ENCODE measurements at places on chromosomes 2 and 18.

- DNase-seq = no peak
These were observed 345.7 kb upstream of the SPRED2 start for GRCh38 chr2:65778137-65778536.

GRCh38 chr18:47391665-47392064, 140.2 kb upstream of the SKOR2 start:
- DNase-seq = no peak

DNA sequence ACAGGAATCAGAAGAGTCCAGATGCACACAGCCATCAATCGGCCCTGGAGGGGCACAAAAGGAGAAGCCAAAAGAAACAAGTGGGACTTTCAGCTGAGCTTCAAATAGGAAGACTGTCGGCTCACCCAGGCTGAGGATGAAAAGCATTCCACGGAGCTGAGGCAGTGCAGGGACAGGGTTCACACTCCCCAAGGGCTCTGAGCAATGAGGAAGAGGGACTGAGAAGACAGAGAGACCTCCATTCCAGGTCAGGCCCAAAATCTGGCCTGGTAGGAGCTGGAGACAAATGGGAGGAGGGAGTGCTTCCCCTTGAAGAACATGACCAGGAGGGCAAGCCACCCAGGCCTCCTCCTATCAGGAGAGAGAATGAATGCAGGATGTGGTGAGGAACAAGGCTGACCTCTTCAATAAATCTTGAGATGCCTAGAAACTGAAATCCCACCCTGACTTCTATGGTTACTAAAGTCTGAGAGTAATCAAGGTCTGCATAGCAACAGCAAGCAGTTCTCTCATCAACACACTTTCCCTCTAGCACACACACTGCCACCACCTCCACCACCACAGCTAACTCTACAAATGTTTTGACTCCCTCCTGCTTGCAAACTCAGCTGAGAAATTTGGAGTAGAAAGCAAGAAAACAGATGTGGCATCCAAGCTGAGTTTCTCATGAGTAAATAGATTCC, 434.4 kb downstream of the TNS1 start:
- DNase-seq = no peak

DNA sequence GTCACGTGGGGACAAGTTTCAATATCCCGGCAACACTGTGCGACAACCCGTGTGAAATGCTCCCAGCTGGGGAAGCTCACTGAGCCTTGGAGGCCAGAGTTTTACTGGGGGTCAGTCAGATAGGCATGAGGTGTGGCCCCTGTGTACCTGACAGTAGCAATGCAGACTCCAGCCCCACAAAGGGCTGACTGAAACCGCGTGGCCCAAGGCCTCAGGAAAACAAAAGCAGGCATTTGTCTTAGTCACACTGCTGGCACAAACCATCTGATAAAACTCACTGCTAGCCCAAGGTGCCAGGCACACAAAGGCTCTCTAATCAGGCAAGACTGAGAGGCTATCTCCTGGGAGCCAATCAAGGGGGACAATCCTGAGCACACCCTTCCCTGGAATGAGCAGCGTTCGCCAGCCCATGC, 786.6 kb upstream of the RAB6C start:
- DNase-seq = no peak

- DNase-seq = no peak
These were observed 260.0 kb upstream of the NRXN1 start for GRCh38 chr2:51291762-51292551.

DNA sequence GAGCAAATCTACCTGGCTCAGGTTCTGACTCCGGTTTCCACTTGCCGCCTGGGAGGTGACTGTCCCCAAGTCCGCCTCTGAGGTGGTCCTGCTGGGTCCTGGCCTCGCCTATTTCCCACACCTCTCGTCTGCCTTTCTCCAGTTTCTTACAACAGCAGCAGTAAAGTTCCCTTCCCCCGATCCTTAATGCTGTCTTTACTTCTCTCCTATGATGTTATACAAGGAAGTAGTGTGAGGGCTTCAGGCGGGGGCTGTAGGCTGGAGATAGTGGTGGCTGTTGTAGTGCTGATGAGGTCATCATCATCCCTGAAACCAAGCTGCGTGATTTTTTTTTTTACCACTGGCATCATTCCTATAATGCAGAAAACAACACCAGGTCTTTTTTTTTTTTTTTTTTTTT, 18.9 kb downstream of the TGIF1 start:
- no peak for DNase-seq

DNA sequence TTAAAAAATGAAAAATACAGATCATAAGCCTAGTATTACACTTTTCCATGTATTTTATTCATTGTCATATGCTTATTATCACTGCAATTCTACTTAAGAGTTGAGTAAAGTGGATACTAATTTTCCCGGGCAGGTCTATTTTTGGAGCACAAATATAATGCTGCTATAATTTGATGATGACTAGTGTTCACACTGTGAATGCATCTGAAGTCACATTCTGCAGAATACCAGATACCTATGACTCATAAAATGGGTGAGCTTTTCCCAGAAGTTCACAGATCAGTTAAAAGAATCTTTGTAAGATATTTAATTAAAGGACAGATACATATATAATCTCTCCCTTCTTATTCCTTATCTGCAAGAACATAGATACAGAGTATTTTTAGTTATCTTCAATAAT, 79.8 kb upstream of the MC4R start:
- DNase-seq = no peak

GRCh38 chr2:237475704-237476141, 11.3 kb upstream of the MLPH start:
- DNase-seq = peak; percentile 4

- no peak for DNase-seq
These were observed 2.9 kb upstream of the MEIS1 start for GRCh38 chr2:66431846-66432587.

- DNase-seq = no peak
These were observed 222.9 kb downstream of the HDAC4 start for GRCh38 chr2:239177908-239178307.

GRCh38 chr2:121664086-121664485, 14.8 kb upstream of the CLASP1 start:
- no peak for DNase-seq

GRCh38 chr2:99886418-99886817, 256.0 kb downstream of the AFF3 start:
- DNase-seq = no peak

DNA sequence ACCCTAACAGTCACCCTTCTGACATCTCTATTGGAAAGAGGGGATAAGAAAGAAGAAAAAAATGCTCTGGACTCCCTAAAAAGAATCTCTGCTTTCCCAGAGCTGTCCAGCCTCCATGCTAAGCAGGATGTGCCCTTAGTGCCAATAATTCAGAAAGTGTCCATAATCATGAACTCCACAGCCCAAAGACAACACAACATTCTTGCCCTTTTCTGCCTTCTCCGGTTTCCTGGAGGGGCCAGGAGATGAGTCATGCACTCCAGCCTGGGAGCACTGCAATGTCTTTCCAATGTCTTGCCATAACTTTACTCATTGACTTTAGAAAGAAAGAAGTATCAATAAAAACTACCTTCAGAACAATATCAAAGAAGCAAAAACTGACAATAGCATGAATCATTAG, 44.0 kb downstream of the KLF7 start:
- DNase-seq = no peak

DNA sequence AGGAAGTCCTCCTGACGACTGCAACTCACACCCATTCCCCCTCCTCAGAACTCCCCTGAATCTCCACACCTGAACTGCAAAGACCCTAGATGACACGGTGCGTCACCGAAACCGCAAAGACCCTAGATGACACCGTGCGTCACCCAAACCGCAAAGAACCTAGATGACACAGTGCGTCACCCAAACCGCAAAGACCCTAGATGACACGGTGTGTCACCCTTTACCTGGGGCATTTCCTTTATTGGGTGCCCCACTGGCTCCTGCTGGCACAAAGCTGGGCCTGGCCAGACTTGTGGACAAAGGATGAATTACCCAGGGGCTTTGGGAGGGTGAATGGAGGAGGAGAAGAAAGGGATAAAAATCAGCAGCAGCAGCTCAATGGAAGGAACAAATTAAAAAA, 123.8 kb downstream of the CELF4 start:
- no peak for DNase-seq

DNA sequence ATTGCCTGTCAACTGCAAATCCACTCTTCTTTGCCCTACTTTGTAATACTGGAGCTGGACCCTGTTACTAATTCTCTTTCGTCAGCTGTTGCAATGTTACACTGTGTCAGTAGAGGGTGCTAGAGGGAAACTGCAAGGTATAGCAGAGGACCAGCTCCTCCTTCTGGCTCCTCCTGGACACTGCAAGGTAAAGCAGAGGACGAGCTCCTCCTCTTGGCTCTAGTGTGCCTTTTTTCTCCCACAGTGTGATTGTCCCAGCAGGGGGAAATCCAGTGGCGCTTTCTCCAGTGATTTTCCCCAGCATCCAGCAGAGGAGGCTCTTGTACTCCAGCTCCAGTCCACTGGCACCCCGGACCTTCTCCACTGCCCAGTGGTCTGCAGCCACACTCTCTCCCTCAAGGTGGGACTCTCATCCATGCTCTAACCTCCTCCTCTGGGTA, 95.6 kb downstream of the CAPN13 start:
- peak; percentile 92 for DNase-seq

- no peak for DNase-seq
These were observed 384.0 kb downstream of the STK39 start for GRCh38 chr2:167863377-167863776.

DNA sequence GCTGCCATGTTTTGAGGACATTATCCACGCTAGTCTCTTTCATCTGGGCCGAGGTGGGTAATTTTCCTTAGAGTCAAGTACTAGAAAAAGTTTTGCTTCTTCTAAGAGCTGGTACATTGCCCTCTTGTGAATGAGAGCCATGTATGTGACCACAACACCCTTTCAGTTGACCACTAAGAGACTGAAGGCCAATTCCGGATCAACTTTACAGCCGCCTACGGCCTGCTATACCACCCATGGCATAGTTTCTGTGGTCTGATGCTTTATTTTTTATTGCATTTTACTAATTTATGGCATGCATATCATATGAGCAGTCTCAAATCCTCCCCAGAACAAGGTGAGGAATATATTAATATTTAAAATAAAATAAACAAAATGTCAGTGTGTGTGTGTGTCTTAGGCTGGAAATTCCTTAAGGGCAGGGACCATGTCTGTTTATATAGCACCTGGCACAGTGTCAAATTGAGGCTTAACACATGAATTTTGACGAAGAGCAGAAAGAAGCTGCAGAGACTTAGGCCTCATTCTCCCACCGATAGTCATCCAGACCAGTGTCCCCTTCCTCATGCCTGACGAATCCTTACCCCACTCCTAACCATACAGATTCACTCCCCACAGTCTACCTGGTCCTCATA, 35.4 kb downstream of the PSD4 start:
- no peak for DNase-seq

- no peak for DNase-seq
These were observed 129.2 kb upstream of the CYP26B1 start for GRCh38 chr2:72276876-72277275.

DNA sequence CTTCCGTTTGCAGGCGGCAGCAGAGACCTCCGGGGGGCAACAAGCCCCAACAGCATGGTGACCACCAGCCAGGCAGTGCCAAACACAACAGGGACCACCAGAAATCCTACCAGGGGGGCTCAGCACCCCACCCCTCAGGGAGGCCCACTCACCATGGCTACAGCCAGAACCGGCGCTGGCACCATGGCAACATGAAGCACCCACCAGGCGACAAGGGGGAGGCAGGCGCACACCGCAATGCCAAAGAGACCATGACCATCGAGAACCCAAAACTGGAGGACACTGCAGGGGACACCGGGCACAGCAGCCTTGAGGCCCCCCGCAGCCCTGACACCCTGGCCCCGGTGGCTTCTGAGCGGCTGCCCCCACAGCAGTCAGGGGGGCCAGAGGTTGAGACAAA, 192.9 kb downstream of the SMAD7 start:
- DNase-seq = no peak

DNA sequence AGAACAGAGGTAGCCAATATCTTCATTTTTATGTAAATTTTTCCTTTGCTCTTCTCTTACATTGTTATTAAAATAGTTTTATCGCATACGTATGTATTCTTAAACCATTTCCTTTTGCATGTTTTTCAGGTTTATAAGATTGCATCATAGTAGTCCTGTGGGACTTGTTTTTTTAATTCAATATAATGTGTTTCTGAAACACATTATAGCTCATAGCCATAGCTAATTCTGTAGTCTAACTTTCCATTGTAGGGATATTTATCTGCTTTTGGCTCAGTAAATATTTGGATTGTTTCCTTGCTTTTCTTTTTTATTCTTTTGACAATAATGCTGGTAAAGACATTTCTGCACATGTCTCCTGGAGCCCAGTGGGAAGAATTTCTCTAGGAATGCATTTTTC, 484.3 kb downstream of the PTPRM start:
- no peak for DNase-seq

DNA sequence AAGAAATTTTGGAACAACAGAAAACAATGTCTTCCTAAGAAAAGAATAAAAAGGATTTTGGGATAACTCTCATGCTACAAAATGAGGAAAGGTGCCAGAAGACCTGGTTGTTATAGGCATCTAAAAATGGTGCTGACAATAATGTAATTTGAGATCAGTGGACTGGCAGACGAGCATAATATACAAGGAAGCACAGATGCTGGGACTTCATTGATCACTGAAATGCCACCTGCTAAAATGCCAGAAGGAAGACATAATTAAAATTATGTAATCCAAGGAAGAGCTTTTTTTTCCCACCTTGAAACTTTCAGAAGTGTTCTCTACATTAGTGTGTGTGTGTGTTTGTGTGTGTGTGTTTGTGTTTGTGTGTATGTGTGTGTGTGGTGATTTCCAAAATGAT, 535.9 kb downstream of the XIRP2 start:
- no peak for DNase-seq

DNA sequence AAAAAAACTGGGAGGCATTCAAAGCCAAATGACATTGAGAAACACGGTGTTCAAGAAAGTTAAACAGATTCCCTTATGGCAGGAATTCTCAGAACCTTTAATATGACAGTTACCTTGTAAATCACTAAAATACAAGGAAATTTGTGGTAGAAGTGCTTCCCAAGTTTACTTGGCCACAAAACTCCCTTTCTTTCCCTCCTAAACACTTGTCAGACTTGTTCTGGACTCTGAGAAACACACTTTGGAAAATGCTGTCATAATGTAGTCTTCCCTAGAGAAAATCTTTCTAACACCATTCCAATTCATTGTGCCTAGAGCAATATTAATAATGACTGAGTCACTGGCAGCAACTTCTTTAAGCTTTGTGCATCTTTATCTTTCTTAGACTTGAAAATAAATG, 140.4 kb downstream of the ANKRD44 start:
- no peak for DNase-seq

- no peak for DNase-seq
These were observed 110.5 kb downstream of the KLF7 start for GRCh38 chr2:207055257-207055656.

All from RPMI8226 (cell line).